ENCODE measurements at places on chromosomes 2 and 18. TPM values are rescaled to one million over a fixed set of nuclear protein-coding genes. Genes with fewer than 3 reads are reported as not detected.

DNA sequence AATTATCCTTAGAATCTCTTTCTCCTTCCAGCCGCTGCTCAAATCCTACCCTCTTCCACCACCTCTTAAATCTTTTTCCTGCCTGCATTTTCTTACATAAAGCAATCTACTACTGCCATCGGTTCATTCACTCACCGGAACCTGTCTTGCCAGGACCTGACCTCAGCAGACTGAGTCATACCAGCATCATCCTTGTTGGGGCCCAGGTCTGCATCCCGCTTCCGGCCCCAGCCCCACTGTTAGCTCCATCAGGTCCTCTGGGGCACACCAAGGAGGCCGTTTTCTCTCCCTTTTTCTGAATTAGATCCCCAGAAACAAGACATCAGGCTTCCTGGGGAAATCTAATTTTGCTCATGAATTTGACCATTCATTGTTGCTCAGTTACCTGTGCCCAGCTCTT is 42.7 kb upstream of the TGFA start:
- H3K36me3 ChIP-seq, result no peaks in the 10 kb centered on the region
- H3K27ac ChIP-seq, result no peak overlapping the region
- no peak overlapping the region for H3K4me3 ChIP-seq
- DNase-seq, result no peak
- no peaks in the 10 kb centered on the region for H3K27me3 ChIP-seq
- no peaks in the 10 kb centered on the region for H3K4me1 ChIP-seq

DNA sequence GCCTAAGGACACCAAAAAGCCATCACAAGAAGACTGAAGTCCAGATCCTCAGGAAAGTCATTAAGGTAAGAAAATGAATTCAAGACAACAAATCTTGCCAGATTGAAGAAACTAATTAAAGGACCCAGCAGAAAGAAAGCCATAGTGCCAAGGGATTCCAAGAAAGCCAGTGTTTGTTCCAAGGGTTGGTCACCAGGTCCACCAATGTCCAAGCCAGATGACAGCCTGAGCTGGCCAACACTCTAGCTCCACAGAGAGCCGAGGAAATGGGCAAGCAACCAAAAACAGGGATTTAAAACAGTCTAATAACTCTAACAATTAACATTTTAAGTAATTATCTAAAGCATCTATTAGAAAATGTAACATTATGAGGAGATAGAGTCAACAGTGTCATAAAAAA is 49.2 kb downstream of the DNER start:
- no peak overlapping the region for H3K27ac ChIP-seq
- no peaks in the 10 kb centered on the region for H3K4me1 ChIP-seq
- no peak overlapping the region for H3K4me3 ChIP-seq
- H3K36me3 ChIP-seq, result no peaks in the 10 kb centered on the region

Gene DPYSL5
- total RNA-seq, result 0.55 TPM

Gene LINC00305
- total RNA-seq, result not detected

DNA sequence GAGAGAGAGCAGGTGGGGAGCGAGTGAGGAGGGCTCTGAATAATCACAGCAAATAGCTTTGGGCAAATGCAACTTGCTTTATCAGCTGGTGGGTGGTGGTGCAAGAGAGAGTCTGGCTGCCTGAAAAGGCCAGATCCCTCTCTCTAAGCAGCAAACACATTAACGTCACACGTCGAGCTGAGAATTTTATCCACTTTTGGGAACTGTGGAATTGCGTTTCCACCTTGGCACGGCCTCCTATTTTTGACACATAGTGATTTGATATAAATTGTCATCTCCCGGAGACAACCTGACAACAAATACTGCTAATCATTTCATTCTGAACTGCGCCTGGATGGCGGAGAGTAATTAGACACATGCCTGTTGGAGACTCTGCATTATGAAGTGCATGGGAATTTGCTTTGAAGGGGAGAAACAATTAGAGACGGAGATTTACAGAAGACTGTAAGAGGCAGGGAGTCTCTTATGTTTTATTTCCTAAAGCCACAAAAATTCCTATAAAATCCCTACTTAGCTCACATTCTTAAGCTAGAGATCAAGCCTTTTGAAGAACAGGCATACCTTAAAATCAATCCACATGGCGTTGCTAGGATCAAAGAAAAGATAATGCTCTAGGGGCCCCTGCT is 634.1 kb downstream of the TDRD15 start:
- H3K27ac ChIP-seq, result no peak overlapping the region
- no peaks in the 10 kb centered on the region for H3K27me3 ChIP-seq
- H3K4me3 ChIP-seq, result no peak overlapping the region

- no peaks in the 10 kb centered on the region for H3K4me1 ChIP-seq
- no peak for DNase-seq
- no peak overlapping the region for H3K4me3 ChIP-seq
- H3K36me3 ChIP-seq, result peaks cover 9% of the 10 kb centered on the region
These were observed 112.8 kb downstream of the PHLPP1 start for GRCh38 chr18:62828091-62828640.

- no peaks in the 10 kb centered on the region for H3K36me3 ChIP-seq
- peaks cover 4% of the 10 kb centered on the region for H3K4me1 ChIP-seq
- DNase-seq, result no peak
- H3K4me3 ChIP-seq, result no peak overlapping the region
- H3K27ac ChIP-seq, result no peak overlapping the region
These were observed 18.1 kb upstream of the LCLAT1 start for GRCh38 chr2:30428827-30429461.

Gene ACVR1C
- total RNA-seq, result under 0.01 TPM

- H3K27me3 ChIP-seq, result no peaks in the 10 kb centered on the region
- no peaks in the 10 kb centered on the region for H3K4me1 ChIP-seq
- DNase-seq, result no peak
- no peak overlapping the region for H3K4me3 ChIP-seq
- no peaks in the 10 kb centered on the region for H3K36me3 ChIP-seq
These were observed 93.7 kb downstream of the TDRD15 start for GRCh38 chr2:21217442-21217841.

DNA sequence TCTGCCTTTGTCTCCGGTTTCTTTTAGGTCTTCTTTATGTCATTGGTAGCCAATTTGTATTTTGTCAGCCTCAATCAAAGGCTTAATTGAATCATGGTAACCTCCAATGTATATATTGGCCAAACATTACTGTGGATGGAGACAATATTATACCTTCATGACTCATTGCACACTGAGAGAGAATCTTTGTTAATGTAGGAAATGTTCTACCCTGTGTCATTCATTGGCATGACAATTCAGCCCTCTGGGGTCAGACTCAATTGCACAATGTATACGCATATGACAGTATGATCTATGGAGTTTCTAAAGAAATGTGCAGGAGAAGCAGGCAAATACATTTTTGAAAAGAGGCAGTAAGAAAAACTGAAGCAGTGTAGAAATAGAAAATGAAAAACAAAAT is 162.6 kb downstream of the PDE11A start:
- DNase-seq, result no peak
- H3K4me1 ChIP-seq, result no peaks in the 10 kb centered on the region
- no peak overlapping the region for H3K4me3 ChIP-seq
- H3K36me3 ChIP-seq, result no peaks in the 10 kb centered on the region
- H3K27me3 ChIP-seq, result no peaks in the 10 kb centered on the region

- H3K27ac ChIP-seq, result no peak overlapping the region
- peak; percentile 11 for DNase-seq
- peak overlapping the region; percentile 39 for H3K4me3 ChIP-seq
- peaks cover 85% of the 10 kb centered on the region for H3K27me3 ChIP-seq
- no peaks in the 10 kb centered on the region for H3K36me3 ChIP-seq
These were observed 2.4 kb upstream of the POU3F3 start for GRCh38 chr2:104851291-104852089.

Measured in stomach (tissue), 19 donors.